ENCODE measurements at places on chromosomes 11 and 22.

GRCh38 chr22:27795696-27796517 is 5.6 kb downstream of the MN1 start:
- DNase-seq: no peak

DNA sequence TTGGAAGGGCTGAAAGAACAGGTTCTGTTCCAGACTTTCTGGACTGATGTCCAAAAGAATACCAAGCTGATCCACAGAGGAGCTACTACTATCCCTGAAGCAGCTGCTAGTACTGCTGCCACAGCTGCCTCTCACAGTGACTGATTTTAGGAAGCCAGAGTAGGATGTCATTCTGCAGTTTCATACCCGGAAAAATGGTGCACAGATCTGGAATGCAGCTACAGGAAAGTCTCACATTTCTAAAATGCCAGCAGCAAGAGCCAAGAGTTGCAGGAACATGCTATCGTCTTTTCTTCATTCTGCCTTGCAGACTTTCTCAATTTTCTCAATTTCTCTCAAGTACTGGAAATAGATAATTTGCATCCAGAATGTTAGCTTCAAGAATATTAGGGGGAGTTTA is 19.4 kb upstream of the CCDC179 start:
- DNase-seq: no peak

DNA sequence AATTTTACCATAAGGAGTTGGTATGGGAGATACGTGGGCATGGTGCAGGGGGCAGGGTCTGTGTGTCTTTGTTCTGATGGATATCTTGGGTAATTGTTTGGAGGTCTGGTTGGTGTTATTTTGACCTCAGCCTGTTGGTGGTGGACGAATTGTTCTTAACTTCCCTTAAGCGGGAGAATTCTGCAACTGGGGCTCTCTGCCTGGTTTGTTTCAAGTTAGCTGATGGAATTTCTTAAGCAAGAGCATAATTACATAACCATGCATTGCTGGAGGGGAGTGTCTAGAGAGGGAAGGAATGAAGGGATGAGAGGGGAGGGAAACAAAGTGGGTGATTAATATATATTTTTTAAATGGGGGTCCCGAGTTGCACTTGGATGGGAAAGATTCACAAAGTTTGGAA is 908.5 kb upstream of the RAG2 start:
- no peak for DNase-seq

DNA sequence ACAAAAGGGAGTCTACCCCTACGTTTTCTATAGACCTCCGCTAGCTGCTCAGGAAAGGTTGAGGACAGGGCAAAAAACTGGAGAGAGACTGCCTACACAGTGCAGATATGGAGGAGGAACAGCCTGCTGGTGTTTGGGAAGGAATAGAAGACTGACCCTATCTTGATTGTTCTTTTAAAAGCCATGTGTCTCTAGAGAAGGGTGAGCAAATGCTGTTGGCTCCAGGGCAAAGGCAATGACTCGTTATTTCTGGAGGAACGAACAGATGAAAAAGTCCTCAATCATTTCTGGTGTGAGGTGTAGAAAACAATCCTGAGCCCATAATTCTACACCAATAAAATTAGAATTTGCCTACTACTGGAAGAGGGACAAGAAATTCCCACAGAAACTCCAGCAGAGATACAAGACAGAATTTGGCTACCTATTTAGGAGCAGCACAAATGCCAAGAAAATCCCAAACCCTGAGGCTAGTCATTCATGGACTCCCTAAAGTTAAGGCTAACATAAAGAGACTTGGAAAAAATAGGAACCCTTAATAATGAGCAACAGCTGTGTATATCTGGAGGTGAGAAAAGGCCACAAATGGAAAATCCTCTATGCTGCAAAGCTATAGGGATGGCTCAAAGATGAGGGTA is 1206.3 kb upstream of the CNTN5 start:
- DNase-seq: no peak

- peak; percentile 67 for DNase-seq
These were observed 59.7 kb upstream of the GDPD4 start for GRCh38 chr11:77361184-77361583.

- DNase-seq: no peak
These were observed 95.0 kb downstream of the GRAMD1B start for GRCh38 chr11:123525097-123525496.

DNA sequence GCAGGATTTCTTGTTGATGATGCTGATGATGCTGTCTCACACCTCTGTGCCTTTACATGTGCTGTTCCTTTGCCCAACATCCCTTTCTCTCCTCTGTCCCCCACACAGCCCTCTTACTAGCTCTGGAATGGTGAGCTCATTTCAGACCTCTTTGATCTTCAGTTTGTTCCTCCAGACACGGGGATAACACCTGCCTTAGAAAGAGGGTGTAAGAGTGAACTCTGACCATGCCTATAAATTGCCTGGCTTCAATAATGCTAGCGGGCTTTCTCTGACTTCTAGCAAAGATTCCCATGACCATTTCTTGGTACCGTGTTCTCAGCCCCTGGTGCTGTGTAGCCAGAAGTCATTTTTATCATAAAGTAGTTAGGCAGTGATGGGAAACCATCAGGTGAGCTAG is 55.9 kb upstream of the DRD2 start:
- no peak for DNase-seq

DNA sequence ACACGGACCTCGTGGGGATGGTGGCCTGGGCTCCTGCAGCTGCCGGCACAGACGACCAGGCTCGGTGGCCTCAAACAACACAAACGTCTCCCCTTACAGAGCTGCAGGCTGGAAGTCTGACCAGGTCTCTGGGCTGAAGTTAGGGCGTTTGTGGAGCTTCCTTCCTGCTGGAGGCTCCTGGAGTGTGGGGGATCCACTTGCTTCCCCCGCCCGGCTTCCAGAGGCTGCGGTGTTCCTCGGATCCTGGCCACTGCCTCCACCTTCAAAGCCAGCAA is 313.5 kb downstream of the CTTN start:
- no peak for DNase-seq

- DNase-seq: no peak
These were observed 11.0 kb upstream of the NECTIN1 start for GRCh38 chr11:119739975-119740374.

GRCh38 chr11:10436224-10436623 is 18.8 kb upstream of the AMPD3 start:
- DNase-seq: no peak

DNA sequence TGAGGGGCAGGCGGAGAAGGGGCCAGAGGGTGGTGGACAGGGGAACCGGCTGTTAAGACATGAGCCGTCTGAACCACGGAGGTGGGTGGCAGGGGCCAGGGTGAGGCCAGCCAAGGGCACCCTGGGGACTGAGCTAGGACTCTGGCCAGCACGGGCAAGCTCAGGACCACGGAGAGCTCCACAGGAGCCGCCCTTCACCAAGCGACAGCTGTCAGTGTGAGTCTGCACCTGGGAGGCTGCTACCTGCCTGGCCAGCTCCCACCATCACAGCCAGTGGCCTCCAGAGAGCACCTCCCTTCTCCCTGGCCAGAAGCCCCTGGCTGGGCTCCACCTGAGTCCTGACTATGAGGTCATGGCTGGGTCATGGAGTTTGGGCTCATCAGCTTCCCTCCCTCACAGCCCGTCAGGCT is 21.6 kb downstream of the MGAT3 start:
- DNase-seq: no peak

- no peak for DNase-seq
These were observed 7.3 kb upstream of the TP53AIP1 start for GRCh38 chr11:128949791-128950454.

DNA sequence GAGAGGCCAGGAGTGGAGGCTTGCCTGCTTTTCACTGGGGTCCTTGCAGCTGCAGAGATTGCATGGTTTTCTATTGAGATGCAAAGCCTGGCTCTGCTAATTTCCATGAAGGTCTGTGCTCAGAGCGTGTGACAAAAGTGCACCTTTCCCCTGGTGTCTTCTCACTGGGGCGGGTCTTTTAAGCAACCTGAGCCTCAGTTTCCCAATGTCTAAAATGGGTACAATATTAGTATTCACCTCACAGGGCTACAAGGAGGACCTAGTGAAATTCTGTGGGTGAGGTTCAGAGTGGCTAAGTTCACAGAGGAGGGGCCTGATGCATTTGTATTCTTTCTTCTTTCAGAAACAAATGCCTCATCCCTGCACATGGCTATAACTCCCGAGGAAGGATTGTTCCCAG is 20.3 kb downstream of the PPM1F start:
- no peak for DNase-seq

DNA sequence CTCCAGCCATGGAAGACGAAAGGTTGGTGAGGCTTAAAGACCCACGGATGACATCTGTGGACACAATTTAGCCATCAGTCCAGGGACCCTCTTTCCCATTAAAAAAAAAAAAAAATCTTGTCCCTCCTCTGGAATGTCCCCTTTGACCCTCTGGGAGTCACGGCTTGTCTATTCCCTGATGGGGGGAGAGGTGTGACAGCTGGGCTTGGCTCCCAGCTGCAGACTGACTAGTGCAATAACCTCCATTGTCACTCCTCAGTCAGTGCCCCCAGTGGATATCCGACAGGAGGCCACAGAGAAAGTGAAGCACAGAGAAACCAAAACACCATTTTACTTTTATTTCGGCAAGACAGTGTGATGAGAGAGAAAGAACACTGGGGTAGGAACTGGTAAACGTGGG is 2.7 kb upstream of the VSIG2 start:
- no peak for DNase-seq

- DNase-seq: peak; percentile 79
These were observed 29.9 kb downstream of the GUCY1A2 start for GRCh38 chr11:106988151-106989077.

DNA sequence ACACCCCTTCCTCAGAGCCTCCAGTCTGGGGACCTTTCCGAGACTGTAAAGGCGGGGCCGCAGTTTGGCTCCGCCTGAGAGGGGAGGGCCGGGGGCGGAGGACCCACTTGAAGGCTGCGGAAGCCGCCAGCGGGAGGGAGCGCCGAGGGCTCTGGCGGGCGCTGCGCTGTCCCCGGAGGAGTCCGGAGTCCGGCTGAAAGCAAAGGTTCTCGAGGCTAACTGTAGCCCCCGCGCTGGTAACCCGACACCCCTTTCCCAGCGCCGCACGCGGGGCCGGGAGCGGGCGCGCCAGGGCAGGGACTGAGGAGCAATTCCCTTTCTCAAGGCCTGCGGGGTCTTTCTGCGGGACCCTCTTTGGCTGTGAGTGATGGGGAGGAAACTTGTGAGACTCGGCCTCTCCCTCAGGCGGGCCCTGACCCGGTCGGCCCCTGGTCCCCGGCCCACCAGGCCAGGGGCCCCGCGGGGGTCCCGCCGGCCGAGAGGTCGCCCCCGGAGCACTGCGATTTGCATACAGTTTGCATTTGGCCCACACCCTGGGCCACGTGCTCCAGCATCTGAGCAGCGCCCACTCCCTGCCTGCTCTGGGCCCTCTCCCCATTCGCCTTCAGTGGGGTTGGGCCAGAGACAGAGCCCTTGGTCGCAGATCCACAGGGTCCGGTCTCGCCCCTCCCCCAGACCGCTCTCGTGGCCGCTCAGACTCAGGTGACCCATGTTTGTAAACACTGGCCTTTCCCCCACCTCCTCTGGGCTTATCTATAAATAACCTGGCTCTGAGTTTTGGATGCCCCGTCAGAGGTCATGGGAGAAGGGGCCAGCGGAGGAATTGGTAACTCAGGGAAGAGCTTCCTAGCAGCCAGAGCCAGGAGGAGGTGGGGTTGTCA is 519 bp upstream of the ART5 start:
- no peak for DNase-seq

DNA sequence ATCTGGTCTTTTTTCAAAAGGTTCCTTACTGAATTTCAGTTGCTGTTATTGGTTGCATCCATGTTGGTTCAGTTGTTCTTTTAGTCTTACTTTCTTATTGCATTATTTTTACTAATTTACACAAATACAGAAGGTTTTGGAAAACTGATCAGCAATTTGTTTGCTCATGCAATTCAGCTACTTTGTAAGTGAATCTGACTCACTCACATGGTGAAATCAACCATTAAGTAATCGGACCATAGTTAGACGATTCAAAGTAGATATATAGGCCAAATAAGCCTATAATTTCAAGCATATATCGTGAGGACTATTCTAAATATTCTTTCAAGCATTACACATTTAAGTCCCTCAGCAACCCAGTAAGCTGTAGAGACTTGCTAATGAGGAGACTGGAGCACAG is 41.7 kb downstream of the CCDC83 start:
- DNase-seq: no peak

- DNase-seq: no peak
These were observed 5.4 kb downstream of the PDE2A start for GRCh38 chr11:72668629-72669347.

DNA sequence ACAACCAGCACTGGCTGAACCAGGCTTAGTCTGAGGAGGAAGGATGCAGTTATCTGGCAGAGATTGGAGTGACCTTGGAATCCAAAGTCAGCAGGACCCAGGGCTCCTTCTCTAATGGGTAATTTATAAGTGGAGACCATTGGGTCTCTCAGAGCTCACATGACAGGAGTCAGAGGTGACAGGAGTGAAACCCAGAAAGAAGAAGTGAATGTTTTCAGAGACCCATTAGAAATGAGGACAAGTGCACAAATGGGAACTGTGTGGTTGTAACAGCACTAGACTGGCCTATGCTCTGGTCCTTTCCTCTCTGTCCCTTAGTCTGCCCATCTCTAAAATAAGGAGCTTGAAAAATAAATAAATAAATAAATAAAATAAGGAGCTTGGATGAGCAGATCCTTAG is 107.4 kb downstream of the SERGEF start:
- no peak for DNase-seq

DNA sequence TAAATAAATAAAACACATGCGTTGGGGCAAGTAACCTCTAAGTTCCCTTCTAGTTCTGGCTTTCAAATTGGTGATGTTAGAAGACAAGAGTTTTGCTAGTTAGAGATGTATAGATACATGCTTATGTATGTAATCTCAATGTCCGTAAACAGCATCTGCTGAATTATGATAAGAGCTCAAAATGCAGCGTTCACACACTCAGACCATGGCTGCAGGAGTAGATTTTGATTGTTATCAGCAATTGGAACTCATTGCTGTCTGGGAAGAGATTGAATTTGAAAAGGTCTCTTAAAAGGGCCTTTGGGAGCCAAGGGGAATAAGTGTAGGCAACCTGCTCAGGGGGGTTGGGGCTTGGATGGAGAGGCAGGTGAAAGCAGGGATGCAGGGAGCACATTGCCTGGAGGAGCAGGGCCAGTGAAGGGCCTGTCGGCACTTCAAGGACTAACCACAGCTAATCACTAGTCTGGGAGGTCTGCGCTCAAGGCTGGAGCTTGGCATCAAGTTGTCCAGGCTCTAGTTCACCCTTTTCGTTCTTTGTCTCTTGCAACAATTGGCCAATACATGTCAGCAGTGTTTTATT is 2.7 kb upstream of the RAG1 start:
- no peak for DNase-seq

DNA sequence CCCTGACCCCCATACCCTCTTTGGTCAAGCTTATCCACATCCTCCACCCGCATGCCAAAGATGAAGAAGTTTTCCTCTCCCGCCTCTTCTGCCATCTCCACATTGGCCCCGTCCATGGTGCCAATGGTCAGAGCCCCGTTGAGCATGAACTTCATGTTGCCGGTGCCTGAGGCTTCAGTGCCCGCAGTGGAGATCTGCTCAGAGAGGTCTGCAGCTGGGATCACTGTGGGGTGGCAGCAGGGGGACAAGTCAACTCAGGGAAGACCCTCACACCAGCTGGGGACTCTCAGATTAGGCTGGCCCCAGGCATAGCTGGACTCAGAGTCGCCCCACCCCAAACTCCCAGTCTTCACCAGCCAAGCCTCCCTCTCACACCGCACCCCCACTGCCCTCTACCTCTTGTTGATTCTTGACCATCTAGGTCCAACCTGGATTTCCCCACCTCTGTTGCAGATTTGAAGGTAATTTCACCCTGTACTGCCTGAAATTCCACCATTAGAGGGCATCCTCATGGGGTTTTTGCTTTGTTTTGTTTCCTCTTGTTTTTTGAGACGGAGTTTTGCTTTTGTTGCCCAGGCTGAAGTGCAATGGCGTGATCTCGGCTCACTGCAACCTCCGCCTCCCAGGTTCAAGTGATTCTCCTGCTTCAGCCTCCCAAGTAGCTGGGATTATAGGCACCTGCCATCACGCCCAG is 6.6 kb upstream of the RASGRP2 start:
- no peak for DNase-seq

Data from AG04449 (cell line).